ENCODE measurements at places on chromosomes 16 and 17.

DNA sequence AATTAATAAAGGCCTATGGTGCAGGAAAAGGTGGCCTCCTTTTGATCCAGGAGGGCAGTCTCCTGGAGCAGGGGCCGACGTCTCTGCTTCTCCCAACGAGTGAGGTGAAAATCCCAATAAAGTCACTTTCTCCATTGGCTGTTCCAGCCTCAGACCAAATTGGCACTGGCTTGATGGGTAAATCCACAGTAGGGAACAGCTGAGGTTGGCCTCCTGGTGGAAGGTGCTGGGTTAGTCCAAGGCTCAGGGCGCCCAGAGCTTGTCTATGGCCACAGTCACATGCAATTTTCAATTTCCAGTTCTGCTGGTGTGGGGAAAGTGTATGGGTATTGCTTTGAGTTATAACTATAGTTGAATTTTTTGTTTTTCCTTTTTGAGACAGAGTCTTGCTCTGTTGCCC, 79.0 kb downstream of the NETO2 start:
- no peak for DNase-seq
- H3K36me3 ChIP-seq = peaks cover 1% of the 10 kb centered on the region
- peaks cover 5% of the 10 kb centered on the region for H3K4me1 ChIP-seq
- no peak overlapping the region for H3K4me3 ChIP-seq
- H3K27ac ChIP-seq = no peak overlapping the region
- H3K27me3 ChIP-seq = no peaks in the 10 kb centered on the region

GRCh38 chr17:75288770-75289114, 491 bp downstream of the SLC25A19 start:
- peak overlapping the region; percentile 98 for H3K27ac ChIP-seq
- H3K27me3 ChIP-seq = no peaks in the 10 kb centered on the region
- H3K36me3 ChIP-seq = peaks cover 4% of the 10 kb centered on the region

DNA sequence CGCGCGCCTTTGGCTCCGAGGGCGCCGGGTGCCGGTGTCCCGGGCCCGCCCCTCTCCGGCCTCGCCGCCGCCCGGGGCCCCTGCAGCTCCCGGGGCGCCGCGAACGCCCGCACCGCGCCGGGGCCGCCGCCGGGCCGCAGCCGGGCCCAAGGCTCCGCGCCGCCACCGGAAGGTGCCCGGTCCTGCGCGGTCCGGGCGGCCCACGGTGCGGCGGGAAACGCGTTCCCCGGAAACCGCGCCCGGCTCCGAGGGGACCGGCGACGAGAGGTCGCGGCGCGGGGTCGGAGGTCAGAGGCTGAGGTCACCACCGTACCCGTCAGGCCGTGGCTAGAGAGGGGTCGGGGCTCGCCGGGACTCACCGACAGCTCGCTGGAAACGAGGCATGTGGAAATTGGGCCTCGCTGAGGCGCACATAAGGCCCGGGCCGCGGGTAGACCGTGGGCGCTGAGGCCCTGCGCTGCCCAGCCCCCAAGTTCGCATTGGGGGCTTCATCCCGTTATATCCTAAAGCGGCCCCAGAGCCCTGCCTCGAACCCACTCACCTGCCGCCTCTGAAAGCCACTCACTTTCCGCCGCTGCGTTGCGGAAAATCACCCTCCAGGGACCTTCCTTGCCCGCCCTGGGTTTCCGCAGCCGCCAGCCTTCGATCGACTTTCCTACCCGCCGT, at the start of gene DUS1L:
Gene DUS1L (minus strand): TSS at position 167 of the 666 bp plus-strand sequence. CDS start 745 bp downstream, outside the sequence.
- H3K27me3 ChIP-seq = no peaks in the 10 kb centered on the region
- peak within 1 kb of the TSS; percentile 85 for H3K4me3 ChIP-seq
- peak; percentile 70 for DNase-seq
- H3K27ac ChIP-seq = peak within 1 kb of the TSS; percentile 89
- no peaks in the 10 kb centered on the region for H3K36me3 ChIP-seq
- H3K4me1 ChIP-seq = no peaks in the 10 kb centered on the region

DNA sequence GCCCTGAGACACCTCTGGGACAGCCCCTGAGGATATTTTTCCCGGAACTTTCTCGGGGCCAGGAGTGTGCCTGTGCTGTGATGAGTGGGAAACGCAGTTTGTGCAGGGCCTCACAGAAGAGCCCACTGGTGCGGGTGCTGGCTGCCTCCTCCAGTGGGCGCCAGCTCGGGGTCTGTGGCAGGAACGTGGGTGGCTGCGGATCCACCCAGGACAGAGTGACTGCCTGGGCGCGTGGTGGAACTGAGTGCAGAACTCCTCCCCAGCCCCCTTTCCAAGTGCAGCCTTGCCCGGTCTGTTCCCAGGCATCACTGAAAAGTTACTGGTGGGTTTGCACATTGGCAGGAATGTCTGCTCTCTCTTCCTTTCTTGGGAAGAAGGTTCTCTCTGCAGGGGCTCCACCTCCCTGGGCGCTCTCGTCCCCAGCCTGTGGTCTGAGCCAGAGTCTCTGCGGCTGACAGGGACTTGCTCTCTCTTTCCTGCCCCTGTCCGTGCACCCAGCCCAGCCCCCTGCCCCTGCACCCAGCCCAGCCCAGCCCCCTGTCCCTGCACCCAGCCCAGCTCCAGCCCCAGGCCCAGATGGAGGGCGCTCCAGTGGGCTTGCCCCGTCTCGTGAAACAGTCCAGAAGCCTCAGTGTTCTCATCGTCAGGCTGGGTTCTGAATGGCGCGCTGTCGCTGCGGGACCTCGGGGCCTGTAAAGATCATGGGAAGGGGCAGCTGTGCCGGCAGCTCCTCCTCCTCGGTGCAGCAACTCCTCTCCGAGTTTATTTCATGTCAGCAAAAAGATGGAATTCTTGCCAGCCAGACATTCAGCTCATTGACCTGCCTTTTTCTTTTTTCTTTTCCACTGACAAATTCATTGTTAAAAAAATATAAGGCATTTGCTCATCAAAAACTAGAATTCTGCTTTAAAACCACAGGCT, 117.5 kb downstream of the BANP start:
- peaks cover 16% of the 10 kb centered on the region for H3K4me1 ChIP-seq
- no peak for DNase-seq
- no peaks in the 10 kb centered on the region for H3K27me3 ChIP-seq

- no peak for DNase-seq
- H3K4me3 ChIP-seq = peak overlapping the region; percentile 93
- H3K27me3 ChIP-seq = no peaks in the 10 kb centered on the region
- no peaks in the 10 kb centered on the region for H3K36me3 ChIP-seq
- peaks cover 44% of the 10 kb centered on the region for H3K4me1 ChIP-seq
- H3K27ac ChIP-seq = peak overlapping the region; percentile 86
Measured at GRCh38 chr16:8867216-8867931, 1.4 kb downstream of the CARHSP1 start.

DNA sequence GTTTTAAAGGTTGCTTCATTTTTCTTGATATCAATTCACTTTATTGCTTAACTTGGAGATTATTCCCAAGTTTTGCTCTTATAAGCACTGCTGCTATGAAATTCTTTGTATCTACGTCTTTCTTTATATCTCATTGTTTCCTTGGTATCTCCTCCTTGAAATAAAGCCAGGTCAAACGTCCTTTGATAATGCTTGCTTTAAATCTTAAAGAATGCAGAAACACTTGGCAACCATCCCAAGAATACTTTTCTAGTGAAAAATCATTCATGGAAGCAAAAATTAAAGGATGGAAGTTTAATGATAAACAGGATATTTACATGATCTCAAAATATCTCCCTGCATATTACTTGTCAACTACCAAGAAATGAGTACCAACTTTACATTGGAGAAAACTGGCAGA, 175.2 kb downstream of the CPPED1 start:
- DNase-seq = no peak
- H3K36me3 ChIP-seq = no peaks in the 10 kb centered on the region
- no peak overlapping the region for H3K27ac ChIP-seq
- no peaks in the 10 kb centered on the region for H3K4me1 ChIP-seq

- H3K27ac ChIP-seq = no peak overlapping the region
- no peak overlapping the region for H3K4me3 ChIP-seq
- H3K4me1 ChIP-seq = no peaks in the 10 kb centered on the region
- no peaks in the 10 kb centered on the region for H3K36me3 ChIP-seq
- no peak for DNase-seq
Measured at GRCh38 chr16:57785385-57785784, 16.9 kb downstream of the KIFC3 start.

- no peak overlapping the region for H3K4me3 ChIP-seq
- no peak overlapping the region for H3K27ac ChIP-seq
- peaks cover 20% of the 10 kb centered on the region for H3K27me3 ChIP-seq
- no peaks in the 10 kb centered on the region for H3K36me3 ChIP-seq
Measured at GRCh38 chr17:21375162-21375560, 996 bp upstream of the KCNJ12 start.

DNA sequence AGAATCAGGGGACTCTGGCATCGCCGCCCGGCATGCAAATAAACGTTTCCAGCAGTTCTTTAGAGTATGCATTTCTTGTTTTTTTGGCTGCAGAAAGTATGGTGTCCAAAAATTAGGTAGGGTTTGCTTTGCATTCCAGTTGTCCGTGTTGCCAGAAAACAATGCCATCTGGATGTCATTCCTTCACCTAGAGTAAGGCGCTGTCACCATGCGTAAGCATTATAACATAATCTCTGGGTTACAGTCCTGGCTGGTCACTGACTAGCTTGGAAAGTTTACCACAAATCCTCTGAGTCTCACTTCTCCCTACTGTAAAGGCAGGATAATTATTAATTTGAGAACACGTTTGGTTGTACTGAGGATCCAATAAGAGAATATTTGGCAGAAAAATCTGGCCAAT, 457.7 kb downstream of the XYLT1 start:
- peaks cover 16% of the 10 kb centered on the region for H3K4me1 ChIP-seq
- H3K36me3 ChIP-seq = peaks cover 9% of the 10 kb centered on the region
- peak overlapping the region; percentile 90 for H3K4me3 ChIP-seq
- peak overlapping the region; percentile 99 for H3K27ac ChIP-seq
- no peaks in the 10 kb centered on the region for H3K27me3 ChIP-seq
- no peak for DNase-seq

- no peak overlapping the region for H3K27ac ChIP-seq
- H3K27me3 ChIP-seq = peaks cover 2% of the 10 kb centered on the region
- DNase-seq = no peak
- no peaks in the 10 kb centered on the region for H3K36me3 ChIP-seq
- no peak overlapping the region for H3K4me3 ChIP-seq
Measured at GRCh38 chr16:78034530-78034929, 12.2 kb downstream of the CLEC3A start.

- H3K36me3 ChIP-seq = peaks cover 18% of the 10 kb centered on the region
- H3K27me3 ChIP-seq = no peaks in the 10 kb centered on the region
- H3K27ac ChIP-seq = peak overlapping the region; percentile 35
- no peaks in the 10 kb centered on the region for H3K4me1 ChIP-seq
- DNase-seq = no peak
Measured at GRCh38 chr17:30524847-30525246, 47.6 kb downstream of the GOSR1 start.

GRCh38 chr17:32588982-32589381, 102.2 kb downstream of the CDK5R1 start:
- H3K36me3 ChIP-seq = peaks cover 5% of the 10 kb centered on the region
- no peak for DNase-seq
- no peak overlapping the region for H3K4me3 ChIP-seq
- H3K27me3 ChIP-seq = no peaks in the 10 kb centered on the region
- no peaks in the 10 kb centered on the region for H3K4me1 ChIP-seq

DNA sequence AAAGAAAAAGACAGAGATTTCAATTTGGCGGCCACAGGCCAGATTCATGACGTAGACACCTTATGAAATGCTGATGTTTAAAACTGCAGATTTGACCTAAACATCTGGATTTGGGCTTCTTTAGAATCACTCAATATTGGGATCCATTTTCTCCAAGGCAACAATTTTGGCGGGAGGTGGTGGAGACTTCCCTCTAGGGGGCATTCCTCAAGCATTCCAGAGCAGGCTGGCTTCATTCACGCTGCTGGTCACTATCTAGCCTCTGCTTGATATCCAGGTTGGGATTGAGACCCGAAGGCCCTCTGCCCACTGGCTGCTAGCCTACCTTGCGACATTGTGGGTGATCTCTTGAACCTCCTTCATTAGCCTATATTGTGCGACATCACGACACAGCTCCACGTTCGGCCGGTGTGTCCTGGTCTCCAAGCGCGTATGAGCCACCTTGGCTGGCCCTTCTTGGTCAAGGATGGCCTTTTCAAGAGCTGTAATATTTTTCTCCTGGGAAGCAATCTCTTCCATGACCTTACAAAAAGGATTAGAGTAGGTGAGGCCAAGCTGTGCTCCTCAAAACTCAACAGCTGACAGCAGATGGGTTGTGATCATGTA, 24.5 kb downstream of the FBXO39 start:
- no peak overlapping the region for H3K4me3 ChIP-seq
- H3K4me1 ChIP-seq = no peaks in the 10 kb centered on the region
- no peak overlapping the region for H3K27ac ChIP-seq
- H3K36me3 ChIP-seq = no peaks in the 10 kb centered on the region

DNA sequence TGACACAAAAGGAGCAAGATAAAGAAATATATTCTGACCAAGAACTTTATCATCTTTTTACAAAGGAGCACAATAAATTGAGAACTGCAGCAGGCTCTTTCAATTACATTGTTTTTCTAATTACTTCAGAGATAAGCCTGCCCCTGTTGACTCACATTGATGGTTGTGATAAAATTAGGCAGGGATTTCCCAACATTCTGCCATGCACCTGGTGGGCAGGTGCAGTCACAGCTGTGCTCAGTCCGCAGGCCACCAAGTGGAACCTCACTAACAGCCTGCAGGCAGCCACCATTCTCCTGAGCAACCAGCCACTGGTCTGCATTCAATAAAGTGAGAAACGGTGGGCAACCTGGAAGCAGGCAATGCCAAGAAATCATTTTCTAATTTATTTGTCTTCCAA, 5.1 kb downstream of the FANCA start:
- no peak for DNase-seq
- no peak overlapping the region for H3K27ac ChIP-seq
- no peaks in the 10 kb centered on the region for H3K36me3 ChIP-seq
- H3K27me3 ChIP-seq = no peaks in the 10 kb centered on the region
- H3K4me1 ChIP-seq = no peaks in the 10 kb centered on the region
- no peak overlapping the region for H3K4me3 ChIP-seq

- H3K27ac ChIP-seq = no peak overlapping the region
- H3K27me3 ChIP-seq = peaks cover 3% of the 10 kb centered on the region
- DNase-seq = no peak
- H3K4me1 ChIP-seq = no peaks in the 10 kb centered on the region
- H3K36me3 ChIP-seq = no peaks in the 10 kb centered on the region
- no peak overlapping the region for H3K4me3 ChIP-seq
Measured at GRCh38 chr16:50011707-50012106, 13.3 kb upstream of the CNEP1R1 start.

- H3K4me3 ChIP-seq = no peak overlapping the region
- peaks cover 6% of the 10 kb centered on the region for H3K36me3 ChIP-seq
- H3K4me1 ChIP-seq = peaks cover 2% of the 10 kb centered on the region
- no peak overlapping the region for H3K27ac ChIP-seq
- H3K27me3 ChIP-seq = no peaks in the 10 kb centered on the region
- DNase-seq = no peak
Measured at GRCh38 chr17:35094902-35095301, 24.8 kb downstream of the RAD51D start.

DNA sequence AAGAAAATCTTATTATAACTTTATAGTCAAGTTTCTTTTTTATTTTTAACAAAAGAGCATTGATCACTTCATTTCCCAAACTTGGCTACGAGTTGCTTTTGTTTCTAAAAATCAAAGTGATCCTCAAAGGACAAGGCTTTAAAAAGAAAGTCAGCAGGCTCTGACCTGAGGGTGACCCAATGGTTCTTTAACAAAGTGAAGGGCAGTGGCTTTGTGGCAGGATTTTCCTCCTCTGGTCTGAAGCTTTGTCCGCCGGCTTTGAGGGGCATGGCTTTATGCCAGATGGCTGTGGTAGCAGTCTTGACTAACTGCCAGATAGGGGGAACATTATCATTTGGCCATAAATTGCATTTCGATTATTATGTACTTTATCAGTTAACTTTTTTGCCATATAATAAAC, 28.5 kb downstream of the IQCK start:
- no peak overlapping the region for H3K4me3 ChIP-seq
- DNase-seq = no peak
- no peaks in the 10 kb centered on the region for H3K4me1 ChIP-seq
- no peak overlapping the region for H3K27ac ChIP-seq
- no peaks in the 10 kb centered on the region for H3K27me3 ChIP-seq
- H3K36me3 ChIP-seq = no peaks in the 10 kb centered on the region

Measured in memory B cell (primary cell).